ENCODE measurements at places on chromosomes 5 and 9.

DNA sequence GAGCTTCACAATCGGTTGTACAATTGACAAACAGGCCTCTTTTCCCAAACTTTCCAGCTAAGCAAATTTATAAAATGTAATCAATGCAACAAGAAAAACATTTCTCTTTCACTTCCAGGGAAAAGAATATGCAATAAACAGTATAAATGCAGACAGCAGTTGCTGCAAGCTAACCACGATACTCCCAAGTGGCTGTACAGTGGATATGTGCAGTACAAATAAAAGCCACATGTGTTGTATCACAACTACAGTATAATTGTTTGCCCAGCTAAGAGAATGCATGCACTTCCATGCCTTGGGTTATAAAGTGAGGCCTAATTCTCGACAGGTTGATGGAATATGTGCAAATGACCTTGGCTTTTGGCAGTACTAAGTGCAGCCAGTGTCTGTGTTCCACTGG lies 16.7 kb upstream of the PDCL start:
- DNase-seq = no peak

DNA sequence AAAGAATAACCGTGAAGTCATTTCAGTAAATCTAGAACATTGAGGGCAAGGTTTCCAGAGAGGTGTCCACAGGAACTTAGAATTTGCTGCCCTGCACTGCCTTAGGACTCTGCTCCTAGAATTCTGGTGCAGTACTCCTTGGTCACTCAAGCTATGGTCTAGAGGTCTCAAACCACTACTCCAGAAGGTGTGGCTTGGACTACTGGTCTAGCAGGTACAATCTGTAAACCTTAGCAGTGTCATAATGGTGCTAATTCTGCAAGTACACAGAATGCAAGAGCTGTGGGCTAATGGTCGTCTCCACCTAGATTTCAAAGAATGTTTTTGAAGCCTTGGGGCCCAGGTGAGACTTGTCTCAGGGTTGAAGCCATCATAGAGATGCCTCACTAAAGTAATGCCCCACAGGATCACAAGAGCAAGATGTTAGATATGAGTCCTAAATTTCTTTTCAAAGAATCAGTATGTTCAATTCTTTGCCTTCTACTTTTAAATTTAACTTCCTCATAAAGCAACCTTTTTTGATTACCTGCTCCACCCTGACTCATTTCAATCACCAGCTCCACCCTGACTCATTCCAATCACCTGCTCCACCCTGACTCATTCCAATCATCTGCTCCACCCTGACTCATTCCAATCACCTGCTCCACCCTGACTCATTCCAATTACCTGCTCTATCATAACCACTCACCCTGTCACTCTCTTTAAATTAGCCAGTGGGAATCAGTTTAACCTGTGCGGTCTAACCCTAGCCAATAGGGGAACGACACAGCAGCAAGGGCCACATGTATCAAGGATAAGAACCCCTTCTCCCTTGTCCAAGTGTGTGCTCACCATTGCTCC lies 1111.8 kb upstream of the ACO1 start:
- no peak for DNase-seq

GRCh38 chr5:33611877-33612276 lies 171.1 kb downstream of the TARS1 start:
- peak; percentile 86 for DNase-seq

GRCh38 chr5:180784497-180785097 lies 18.0 kb downstream of the MGAT1 start:
- DNase-seq = peak; percentile 94

DNA sequence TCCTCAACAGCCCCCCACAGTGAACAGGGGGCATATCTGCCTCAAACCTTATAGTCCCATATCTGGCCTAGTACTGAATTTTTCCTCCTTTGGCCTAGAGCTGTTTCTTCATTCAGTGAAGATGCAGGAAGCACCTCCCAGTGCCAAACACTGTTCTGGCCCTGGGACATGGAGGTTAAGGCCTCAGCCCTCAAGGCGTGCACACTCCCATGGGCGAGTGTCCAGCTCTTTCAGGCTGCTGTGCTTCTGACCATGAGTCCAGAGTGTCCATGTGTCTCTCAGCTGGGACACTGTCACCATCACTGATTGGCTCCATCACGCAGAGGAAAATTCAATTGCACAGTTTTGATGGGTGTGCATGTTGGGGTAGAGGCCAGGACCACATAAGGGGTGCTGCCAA lies 151.5 kb downstream of the PAX5 start:
- DNase-seq = no peak

GRCh38 chr5:143543358-143544255 lies 140.1 kb upstream of the NR3C1 start:
- DNase-seq = peak; percentile 85

DNA sequence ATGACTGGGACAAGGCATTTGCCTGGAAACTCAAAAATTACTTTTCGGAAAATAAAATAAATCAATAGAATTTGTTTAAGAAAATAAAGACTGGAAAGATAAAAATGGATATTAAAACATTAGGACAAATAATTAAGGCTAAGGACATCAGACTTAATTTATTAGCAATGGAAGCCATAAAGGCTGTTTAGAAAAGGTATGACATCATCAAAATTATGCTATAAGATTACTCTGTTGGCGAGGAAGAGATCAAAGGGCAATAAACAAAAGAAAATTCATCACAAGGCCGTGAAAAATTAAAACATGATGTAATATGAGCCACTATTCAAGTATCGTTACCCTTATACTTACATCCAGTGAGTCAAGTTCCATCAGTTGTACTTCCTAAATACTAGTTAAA lies 2.7 kb upstream of the CDH12 start:
- no peak for DNase-seq

DNA sequence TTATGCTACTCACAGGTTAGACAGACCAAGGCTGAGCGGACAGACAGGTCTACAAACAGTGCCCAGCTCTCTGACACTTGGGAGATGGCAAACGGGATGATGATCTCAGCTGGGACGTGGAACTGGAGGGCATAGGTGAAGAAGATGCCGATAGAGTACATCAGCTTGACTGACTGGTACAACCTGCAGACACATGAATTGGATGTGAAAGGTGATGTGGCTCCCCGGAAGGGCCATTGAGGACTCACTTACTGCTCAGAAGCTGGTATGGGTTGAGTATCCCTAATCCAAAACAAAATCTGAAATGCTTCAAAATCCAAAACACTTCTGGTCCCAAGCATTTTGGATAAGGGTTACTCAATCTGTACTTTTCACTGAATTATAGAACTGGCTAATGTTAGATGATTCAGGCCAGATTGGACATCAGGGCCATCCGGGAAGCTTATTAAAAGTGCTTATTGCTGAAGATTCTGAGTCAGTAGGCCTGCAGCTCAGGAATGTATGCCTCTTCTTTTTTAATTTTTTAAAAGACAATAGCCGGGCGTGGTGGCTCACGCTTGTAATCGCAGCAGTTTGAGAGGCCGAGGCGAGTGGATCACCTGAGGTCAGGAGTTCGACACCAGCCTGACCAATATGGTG lies 22.4 kb downstream of the SLC36A3 start:
- no peak for DNase-seq

DNA sequence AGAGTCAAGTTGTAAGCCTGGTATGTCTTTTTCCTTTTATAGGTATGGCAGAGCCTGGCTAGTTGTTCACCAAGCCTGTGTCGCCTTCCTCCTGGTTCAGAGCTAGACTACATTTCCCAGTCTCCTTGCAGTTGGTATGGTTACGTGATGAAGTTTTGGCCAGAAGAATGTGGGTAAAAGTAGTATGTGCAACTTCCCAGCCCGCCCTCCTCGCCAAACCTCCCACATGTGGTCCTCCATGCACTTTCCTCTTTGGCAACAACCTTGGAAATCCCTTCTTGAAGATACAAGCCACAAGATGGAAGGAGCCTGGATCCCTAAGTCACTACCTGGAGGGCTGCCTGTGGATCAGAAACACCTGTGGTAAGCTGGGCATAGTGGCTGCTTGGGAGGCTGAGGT lies 36.0 kb upstream of the MSH3 start:
- DNase-seq = no peak

- peak; percentile 89 for DNase-seq
These were observed 15.4 kb downstream of the IARS1 start for GRCh38 chr9:92278110-92278509.

- no peak for DNase-seq
These were observed 85.4 kb upstream of the PLPP1 start for GRCh38 chr5:55620009-55620765.

- no peak for DNase-seq
These were observed 64.3 kb upstream of the TNC start for GRCh38 chr9:115182264-115182663.

DNA sequence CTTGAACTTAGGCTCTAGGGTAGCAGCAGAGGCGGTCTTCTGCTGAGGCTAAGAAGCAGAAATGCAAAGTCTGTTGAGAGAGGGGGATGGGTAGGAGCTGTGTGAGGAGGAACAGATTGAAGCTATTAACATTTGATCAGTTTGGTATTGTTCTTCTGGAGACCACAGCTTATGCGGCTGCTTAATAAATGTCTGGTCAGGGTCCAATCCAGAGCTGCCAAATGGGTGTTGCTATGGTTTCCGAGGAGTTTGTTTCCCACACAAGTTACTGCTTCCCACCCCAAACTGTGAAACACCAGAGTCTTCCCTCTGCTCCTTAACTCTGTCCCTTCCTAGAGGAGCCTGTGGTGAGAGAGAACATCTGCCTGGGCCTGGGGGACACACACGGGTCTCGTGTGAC lies 142.2 kb upstream of the KLF4 start:
- DNase-seq = no peak

- DNase-seq = no peak
These were observed 285.9 kb downstream of the ARHGEF28 start for GRCh38 chr5:73911761-73912393.

- no peak for DNase-seq
These were observed 34.1 kb downstream of the NEK6 start for GRCh38 chr9:124291801-124292396.

DNA sequence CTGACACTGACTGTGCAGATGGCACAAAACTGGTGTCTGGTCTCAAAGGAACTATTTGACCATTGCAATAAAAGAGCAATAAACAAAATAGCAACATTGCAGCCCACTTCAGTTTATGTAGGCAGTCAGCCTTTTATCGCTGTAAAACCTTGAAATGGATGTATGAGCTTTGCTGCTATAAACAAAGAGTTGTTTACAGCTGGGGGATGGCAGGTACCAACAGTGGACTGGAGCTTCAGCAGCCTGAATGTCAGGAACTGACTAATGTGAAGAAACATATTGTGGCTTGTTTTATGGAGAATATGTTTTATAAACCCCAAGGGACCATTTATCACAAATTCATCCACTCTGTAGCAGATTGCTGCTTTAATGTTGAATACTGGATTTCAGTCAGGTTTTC lies 78.0 kb downstream of the PTPRD start:
- no peak for DNase-seq

DNA sequence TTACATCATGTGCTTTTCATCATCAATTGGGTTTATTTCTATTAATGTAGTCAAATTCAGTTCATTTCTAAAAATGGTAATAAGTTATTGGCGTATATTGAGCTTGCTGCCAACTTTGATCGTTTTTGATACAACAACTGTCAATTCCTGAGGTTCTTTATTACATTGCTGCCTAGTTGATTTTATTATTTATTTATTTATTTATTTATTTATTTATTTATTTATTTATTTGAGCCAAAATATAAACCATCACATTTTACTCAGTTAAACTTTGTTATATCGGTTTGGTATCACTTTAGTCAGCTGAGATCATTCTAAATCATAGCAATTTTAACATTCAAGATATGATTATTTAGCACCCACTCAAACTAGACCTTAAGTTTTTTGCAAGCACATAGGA lies 100.0 kb downstream of the FBXO38 start:
- no peak for DNase-seq

DNA sequence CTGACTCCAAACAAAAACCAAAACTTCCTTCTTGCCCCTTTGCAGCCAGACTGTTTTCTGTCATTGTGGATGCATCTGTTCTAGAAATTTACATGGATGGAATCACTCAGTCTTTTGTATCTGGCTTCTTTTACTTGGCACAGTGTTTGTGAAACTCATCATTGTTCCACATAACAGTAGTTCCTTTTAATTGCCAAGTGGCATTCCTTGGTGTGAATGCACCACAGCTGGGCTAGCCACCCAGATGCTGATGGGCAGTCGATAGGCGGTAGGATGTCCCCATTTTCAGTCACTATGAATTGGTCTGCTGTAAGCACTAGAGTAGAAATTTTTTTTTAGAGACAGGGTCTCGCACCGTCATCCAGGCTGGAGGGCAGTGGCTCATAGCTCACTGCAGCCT lies 6.3 kb upstream of the CLPTM1L start:
- no peak for DNase-seq

GRCh38 chr9:86341007-86341491 lies 13.2 kb downstream of the TUT7 start:
- DNase-seq = peak; percentile 40

DNA sequence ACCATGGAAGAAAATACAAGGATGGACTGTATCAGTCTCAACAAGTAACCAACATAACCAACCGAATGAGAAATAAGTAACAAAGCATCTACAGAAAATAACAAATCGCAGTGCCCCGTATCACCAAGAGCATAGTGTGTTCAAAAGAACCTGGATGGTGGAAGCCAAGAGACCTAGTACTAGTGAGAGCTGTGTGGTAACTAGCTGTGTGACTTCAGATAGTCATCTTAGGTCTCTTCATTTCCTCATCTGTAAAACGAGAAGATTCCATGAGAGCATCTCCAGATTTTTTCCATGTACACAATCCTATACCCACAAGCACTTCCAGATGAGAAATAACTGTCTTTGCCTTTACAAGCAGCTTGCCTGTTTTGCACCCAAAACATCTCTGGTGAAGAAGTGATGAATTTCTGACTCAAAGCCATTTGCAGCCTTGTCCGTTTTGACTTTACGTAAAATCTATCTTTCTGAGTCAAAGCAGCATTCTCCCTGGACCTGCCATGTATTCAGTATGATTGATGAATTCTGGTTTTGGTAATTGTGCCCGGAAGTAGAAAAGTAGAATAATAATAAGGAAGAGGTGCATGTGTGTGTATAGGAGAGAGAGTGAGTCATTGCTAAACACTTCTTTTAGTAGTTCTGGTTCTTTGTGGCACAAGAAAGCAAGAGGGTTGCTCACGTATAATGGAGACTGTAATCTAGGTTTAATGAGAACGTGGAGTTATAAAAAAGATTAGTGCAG lies 41.0 kb downstream of the AOPEP start:
- DNase-seq = peak; percentile 23

- no peak for DNase-seq
These were observed 4.9 kb downstream of the MACROH2A1 start for GRCh38 chr5:135394095-135394494.

GRCh38 chr9:16139774-16140173 lies 586.9 kb downstream of the CCDC171 start:
- DNase-seq = peak; percentile 9

- no peak for DNase-seq
These were observed 135.2 kb upstream of the PRDM9 start for GRCh38 chr5:23372177-23372576.

GRCh38 chr5:137734331-137734730 lies 1.6 kb downstream of the KLHL3 start:
- peak; percentile 38 for DNase-seq

- no peak for DNase-seq
These were observed 83.1 kb upstream of the SPOCK1 start for GRCh38 chr5:137582218-137582617.

GRCh38 chr9:107051392-107051791 lies 188.4 kb downstream of the ZNF462 start:
- no peak for DNase-seq

- DNase-seq = no peak
These were observed 56.8 kb upstream of the KCNMB1 start for GRCh38 chr5:170445936-170446335.

All from GM23248 (cell line).